Heart right ventricle (tissue), 16 donors: ENCODE measurements at places on chromosomes 16 and 17.
A peak's percentile ranks its signal among the peaks of the same experiment; 100 is the strongest.

GRCh38 chr16:56261656-56262055 is 70.4 kb downstream of the GNAO1 start:
- DNase-seq, result no peak

DNA sequence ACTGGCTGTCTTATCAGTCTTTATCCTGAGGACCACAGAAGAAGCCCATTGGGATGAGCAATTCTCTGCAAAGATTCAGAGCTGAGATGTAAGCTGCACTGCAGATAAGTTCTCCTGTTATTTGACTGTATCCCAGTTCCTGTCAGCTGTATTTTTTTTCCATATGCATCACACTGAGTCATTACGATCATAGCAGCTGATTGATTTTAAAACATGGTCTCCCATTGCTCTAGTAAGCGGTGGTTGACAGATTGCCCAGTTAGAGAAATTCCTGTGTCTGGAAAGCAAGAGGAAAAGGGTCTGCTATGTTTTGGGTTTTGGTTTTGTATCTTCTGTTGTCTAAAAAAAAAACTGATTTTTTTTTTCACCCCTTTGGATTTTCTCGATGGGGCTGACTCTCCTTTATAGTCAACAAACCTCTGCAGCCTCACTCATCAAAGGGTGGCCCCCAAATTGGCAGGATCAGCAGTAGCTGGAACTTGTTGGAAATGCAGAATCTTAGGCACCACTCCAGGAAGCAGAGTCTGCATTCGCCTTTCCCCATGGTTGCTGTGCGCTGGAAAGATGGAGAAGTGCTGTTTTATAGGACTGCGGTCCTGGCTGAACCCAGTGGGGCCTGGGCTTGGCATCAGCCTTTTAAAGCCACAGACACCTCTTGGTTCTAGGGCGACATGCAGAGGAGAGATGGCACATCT is 220.1 kb upstream of the MPHOSPH6 start:
- DNase-seq, result no peak

GRCh38 chr17:15436473-15437302 is 30.7 kb downstream of the CDRT4 start:
- DNase-seq, result peak; percentile 75

GRCh38 chr17:83080858-83081683 is 1.7 kb downstream of the METRNL start:
- DNase-seq, result no peak
